Activated CD8-positive, alpha-beta memory T cell treated with anti-CD3 and anti-CD28 coated beads for 4 hours (primary cell): ENCODE measurements at places on chromosomes 5 and 9.

GRCh38 chr5:132760601-132761317 lies 13.5 kb downstream of the CCNI2 start:
- no peak for DNase-seq

DNA sequence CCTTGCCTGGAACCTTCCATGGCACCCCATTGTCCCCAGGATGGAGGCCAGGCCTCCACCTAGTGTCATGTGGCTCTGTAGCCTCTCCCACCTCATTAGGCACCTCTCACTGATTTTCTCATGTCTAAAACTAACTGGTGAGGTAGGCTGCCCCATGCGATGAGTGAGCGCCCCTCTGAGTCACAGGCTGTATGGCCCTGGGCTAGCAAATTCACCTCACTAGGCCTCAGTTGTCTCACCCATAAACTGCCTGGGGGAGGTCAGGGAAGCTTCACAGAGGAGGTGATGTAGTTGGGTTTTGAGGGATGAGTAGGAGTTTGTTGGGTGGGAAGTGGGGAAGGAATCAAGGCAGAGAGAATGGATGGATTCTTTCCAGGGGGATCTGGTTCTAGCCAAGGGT lies 8.8 kb downstream of the RXRA start:
- no peak for DNase-seq

- no peak for DNase-seq
Observed at GRCh38 chr5:96476654-96477053, 43.6 kb upstream of the PCSK1 start.

DNA sequence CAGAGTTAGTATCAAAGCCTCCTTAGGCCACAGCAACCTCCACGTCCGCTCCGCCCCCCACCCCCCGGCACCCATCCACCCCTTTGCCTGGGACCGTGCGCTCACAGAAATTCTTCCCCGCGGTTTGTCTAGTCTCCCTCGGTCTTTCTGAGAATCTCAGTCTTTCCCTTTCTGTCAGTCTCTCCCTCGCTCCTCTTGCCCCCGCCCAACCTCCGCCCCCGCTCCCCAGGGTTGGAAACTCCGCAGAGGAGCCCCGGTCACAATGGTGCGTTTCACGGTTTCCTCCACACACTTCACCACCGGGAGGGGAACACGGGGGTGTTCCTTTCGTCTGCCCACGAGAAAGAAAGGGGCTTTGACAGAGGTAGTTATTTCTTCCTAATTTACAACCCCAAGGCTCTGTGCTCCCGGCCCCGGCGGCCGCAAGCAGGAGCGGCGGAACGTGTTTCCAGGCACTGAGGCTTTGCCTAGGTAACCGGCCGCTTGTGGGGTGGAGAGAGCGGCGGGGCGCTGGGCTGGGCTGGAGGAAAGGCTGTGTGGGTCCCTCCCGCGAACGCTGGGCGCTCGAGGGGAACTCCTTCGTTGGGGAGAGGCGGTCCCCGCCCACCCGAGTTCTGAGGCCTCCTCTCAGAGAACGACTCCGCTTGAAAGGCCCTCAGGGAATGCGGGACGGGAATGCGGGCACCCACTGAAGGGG lies 2.1 kb downstream of the NR4A3 start:
- peak; percentile 85 for DNase-seq

GRCh38 chr9:137044037-137044436 lies 1.9 kb downstream of the NPDC1 start:
- DNase-seq, result no peak

DNA sequence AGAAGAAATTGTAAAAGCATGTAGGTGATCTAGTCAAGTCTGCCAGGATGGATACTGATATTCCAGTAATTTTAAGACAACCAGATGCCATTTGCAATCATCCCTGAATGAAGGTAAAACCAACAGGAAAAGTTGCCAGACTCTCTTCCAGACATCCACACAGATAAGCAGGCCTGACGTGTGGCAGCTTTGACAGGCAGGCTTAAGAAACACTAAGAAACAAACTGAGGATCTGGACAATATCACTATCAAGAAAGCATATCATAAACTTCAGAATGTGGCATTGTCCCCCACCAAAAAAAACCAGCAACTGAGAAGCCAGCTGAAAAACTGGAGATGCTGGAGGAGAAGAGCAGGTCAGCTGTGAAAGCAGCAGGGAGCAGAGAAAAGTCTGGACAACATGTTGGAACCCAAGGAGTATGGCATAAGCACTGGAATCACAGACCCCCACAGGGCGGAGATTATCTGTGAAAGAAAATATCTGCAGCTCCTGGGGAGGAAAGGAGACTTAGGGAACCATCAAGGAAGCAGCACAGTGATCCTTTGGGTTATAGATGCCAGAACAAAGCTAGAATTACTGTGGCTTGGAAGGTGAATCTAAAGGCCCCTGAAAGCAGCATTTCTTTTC lies 307.0 kb downstream of the CWC27 start:
- no peak for DNase-seq

DNA sequence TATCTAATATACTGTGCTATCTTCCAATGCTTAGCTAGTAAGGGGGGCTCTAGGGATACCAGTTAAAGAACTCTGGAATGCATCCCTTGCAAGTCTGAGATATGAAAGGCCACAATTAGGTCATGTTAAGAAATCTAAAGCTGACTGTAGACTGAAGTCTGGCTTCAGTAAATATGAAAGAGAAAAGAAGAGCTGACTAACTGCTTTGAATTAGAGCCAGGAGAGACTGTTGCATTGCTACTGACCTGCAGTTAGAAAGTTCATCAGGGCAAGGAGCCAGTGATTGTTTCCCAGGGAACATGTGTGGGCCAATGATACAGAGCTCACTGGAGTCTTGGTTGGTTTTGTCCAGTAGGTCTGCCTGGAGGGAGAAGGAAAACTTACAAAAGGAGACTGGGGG lies 472.1 kb upstream of the TNC start:
- no peak for DNase-seq

DNA sequence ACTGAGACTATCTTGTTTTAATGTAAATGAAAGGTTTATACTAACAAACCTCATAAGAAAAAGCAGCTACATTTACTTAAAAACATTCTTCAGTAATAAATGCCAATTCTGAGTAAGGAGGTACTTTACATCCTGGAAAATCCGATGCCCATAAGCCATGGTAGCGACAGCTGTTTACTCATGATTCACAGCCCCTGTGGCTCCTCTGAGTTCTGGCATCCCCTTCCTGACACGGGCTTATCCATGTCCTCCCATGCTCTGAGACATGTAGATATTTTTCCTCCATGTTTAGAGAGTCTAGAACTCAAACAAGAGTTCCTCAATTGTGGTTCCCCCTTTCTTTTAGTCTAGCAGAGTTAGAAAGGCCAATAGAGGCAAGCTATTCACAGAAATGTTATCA lies 63.1 kb upstream of the DEPDC1B start:
- no peak for DNase-seq

DNA sequence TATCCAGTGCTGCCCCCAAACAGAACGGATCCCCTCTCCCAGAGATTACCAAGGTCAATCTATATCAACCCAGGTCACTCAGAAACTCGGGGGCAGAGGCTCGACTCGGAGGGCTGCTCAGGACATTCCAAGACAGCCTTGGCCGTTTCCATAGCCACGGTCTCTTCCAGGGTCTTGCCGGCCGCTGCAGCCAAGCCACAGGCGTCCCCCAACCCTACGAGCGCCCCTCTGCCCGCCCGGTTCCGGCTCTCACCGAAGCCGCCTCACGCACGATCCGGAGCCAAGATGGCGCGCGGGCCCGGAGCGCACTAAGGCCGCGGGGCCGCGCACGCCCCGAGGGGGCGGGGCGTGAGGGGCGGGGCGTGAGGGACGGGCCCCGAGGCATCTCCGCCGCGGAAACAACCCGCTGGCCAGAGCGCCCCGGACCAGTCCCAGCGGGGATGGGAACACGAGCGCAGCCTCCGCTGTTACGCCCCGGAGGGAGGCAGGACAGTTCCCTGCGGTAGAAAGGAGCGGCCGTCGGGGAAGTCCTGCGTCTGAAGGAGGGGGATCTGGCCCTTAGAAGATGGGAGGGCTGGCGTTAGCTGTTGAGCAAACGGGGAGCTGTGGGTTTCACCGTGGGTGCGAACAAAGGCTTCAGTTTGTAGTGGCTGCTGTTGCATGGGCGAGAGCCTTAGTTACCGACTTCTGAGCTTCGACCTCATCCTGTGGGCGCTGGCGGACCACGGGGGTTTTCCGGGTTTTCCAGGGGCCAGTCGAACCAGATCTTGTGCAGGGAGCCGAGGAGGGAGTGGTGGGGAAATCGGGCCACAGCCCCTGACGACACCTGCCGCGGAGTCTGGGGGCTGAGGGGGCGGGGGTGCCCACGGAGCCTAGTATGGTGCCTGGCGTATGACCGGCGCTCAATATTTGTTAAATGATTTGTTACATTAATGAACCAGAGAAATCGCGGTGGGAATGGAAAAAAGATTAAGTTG lies at the start of gene RPP25L:
Gene RPP25L (minus strand): TSS at position 287 of the 977 bp plus-strand sequence. CDS start 801 bp downstream, outside the sequence.
- DNase-seq, result peak; percentile 62

GRCh38 chr9:113484258-113484730 lies 20.8 kb downstream of the RGS3 start:
- no peak for DNase-seq

- DNase-seq, result no peak
Observed at GRCh38 chr9:121627427-121627826, 24.0 kb upstream of the DAB2IP start.

DNA sequence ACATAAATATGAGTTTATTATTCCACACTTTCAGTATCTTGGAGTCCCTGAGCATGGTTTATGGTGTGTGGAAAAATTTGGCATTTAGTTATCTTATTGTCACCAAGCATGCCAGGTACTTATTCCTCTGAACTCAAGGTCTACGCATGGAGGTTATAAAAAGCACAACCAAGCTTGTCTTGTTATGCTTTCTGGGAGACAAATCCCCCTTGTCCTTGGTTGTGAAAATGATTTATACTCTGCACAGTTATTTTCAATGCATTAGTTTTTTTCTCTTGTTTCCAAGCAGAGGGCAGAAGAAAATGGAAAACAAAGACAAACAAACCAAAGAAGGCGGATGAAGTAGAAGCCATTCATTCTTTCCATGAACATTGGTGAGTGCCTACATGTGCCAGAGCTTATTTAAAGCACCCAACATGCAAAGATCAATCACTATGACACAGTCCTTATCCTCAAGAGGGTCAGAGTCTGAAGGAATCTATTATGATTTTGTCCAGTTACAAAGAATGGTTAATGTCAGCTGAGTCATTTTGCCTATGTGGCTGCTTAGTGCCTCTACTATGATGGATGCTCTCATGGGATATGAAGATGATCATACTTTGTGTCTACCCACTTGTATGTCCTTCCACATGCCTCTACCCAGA lies 323.1 kb downstream of the TENT4A start:
- DNase-seq, result no peak

DNA sequence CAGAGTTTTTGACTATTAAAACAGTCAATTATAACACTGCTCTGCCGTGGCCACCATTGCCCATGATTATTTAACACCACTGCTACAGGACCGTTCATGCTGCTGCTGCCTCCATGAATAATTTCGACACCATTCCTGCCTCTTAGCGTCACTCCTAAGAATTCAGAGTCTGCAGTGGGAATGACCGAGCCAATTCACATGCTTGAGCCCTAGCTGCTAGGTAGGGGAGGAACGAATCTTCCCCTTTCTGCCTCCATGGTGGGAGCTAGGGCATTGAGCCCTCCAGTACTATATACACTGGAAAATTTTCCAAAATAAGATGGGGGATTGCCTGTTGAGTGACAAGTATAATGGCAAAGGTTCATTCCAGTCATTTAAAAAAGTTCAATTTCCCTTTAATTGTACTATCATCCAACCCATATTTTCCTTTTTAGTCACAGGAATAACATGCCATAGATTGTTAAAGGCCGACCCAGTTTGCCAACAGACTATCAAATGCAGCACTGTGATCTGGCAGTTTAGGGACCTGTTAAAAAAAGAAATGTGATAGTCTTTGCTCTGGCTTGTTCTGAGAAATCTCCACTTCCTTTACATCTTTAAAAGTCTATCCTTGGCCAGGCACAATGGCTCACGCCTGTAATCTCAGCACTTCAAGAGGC lies 13.5 kb upstream of the B4GALT1 start:
- no peak for DNase-seq

DNA sequence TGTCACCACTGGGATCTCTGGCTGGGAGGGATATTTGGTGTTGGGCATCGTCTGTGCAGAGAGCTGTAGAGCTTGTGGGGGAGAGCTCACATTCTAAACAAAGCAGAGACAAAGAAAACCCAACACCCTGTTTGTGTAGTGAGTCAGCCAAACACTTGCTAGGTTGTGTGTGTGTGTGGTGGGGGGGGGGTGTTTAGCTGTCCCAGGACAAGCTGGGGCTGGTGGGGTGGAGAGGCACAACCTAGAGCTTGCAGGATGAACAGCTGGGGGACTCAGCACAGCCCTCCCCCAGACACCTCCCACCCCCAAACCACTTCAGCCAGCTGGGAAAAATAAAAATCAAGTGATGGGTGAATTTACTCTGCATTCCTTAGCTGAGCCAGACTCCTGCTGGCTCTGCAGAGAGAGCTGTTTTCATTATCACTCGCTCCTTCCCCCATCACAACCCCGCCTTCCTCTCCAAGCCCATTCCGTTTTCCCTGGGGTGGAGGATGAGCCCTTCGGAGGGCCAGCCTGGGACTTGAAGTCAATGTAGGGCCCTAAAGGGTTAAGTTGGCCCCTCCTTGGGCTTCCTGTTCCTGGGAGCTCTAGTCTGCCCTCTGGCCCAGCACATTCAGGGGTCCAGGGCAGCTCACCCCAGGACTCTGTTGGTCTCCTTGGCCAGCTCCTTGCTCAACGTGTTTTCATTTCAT lies 2.6 kb downstream of the OLFML2A start:
- no peak for DNase-seq

- DNase-seq, result no peak
Observed at GRCh38 chr5:102090770-102091169, 205.3 kb downstream of the SLCO4C1 start.

DNA sequence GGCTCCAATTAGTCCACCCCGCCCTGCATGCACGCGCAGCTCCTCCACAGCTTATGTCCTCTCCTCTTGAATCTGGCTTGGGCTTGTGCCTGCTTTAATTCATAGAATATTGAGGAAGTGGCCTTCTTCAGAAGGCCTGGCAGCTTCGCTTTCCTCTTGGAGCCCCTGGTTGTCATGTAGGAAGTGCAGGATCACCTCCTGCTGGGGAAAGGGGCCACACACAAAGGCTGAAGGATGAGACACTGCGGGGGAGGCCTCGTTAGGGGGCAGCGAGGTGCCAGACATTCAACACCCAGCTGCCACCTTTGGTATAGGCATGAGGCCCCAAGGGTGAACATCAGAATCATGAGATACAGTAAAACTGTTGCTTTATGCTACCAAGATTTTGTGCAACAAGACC lies 2.7 kb upstream of the CNOT6 start:
- DNase-seq, result no peak

GRCh38 chr9:22035591-22036011 lies 26.5 kb upstream of the CDKN2B start:
- DNase-seq, result no peak

- no peak for DNase-seq
Observed at GRCh38 chr5:130021876-130022275, 117.6 kb downstream of the CHSY3 start.

- DNase-seq, result no peak
Observed at GRCh38 chr5:40258222-40258621, 421.5 kb upstream of the PTGER4 start.

- DNase-seq, result no peak
Observed at GRCh38 chr9:15512889-15513288, 2.1 kb upstream of the PSIP1 start.

- DNase-seq, result no peak
Observed at GRCh38 chr9:135586601-135587109, 25.1 kb downstream of the PAEP start.
